ENCODE measurements at places on chromosomes 16 and 17.

GRCh38 chr16:3149630-3150345 lies 15.0 kb downstream of the ZNF213 start:
- peak; percentile 61 for DNase-seq

GRCh38 chr16:57759541-57760356 lies 24.2 kb downstream of the KATNB1 start:
- no peak for DNase-seq

DNA sequence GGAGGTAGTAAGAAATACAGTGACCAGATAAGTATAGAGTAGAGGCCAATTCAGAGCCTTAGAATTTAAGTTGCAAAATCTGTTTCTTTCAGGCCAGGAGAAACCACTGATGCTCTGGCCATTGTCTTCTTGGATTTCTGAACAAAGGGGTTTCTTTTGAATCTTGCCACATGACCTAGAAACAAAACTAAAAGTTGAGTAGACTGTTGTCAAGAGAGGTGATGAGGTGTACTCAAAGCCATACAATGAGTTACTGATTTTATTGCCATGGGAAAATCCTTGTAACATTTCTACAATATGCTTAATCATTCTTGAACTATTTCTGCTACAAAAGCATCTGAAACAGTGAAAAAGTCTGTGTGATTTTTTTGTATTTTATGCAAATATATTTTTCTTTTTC lies 881.3 kb downstream of the CDH11 start:
- peak; percentile 5 for DNase-seq

DNA sequence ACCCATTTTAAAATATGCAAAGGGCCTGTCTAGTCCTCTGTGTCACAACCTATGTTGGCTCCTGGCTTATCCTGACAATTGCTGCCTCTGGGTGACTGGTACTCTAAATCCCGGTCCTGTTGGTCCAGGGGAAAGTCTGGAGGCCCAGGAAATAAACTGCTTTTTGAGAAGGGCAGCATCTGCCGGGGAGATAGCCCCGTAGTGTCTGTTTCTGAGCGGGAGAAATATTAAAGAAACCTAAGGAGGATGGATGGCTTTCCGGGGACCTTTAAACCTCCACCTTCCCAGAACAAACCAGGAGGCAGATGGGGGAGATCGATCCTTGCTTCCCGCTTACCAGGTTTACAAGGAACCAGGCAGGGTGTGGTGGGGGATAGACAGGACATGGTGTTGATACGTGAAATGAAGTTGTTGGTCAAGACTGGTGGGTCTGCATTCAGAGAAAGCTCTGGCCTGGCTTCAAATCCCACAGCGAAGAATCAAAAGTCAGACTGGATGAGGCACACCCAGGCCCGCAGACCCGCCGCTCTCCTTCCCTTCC lies 3.8 kb downstream of the HOXB2 start:
- no peak for DNase-seq

DNA sequence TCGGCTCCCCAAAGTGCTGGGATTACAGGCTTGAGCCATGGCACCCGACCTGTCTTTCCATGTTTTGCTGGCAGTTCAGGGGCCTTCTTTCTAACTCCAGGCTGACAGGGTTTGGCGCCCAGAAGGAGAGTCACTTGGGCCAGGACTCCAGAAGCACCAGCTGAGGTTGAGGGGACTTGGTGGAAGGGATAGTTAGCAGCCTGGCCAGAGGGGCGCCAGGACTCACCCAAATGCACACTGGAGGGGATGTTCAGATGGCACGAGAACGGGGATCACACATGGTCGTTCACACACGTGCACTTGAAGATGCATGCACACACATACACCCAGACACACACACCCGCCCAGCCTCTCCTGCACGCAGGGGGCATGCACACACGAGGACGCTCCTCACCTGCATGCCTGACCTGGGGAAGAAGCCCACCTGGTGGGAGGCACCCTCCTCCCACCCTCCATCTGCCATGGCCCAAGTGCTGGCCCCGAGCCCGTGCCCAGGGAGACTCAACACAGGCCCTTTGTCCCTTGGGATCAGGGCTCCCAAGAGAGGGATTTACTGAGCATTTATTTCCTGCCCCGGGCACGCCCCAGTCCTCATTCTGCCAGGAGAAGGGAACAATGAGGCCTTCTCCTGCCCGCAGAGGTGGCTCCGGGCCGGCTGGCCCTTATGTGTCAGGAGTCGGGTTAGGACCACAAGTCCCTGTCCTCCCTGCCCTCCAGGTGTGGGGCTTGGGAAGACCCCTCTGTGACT lies 2.3 kb upstream of the PRSS21 start:
- DNase-seq, result no peak

GRCh38 chr17:53724726-53725125 lies 98.0 kb upstream of the KIF2B start:
- no peak for DNase-seq

- DNase-seq, result peak; percentile 69
These were observed 2.8 kb upstream of the XAF1 start for GRCh38 chr17:6753006-6753445.

DNA sequence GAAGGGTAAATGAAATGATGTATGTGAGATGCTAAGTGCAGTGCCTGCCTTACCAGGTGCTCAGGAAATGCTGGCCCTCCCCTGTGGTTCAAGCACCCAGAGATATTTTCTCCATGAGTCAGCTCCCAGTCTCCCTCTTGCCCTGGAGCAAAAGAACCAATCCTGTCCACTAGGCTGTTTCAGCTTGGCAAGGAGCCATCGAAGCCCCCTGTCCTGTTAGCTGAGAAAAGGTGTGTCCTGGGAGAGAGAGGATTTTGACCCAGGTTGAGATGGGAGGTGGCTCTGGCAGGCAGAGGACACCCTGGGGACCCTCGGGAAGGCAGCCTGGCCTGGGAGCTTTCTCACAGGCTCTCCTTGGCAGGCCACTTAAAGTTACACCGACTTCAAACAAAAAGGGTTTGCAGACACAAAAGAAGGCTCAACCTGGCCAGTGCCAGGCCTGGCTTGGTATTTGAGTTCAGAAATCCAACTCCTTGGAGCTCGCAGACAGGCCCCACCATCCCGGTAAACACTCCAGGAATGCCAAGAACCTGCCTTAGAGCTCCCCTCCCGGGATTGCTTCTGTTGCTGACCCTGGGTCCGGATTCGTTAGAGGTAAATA lies 29.6 kb downstream of the NTN1 start:
- DNase-seq, result peak; percentile 66

DNA sequence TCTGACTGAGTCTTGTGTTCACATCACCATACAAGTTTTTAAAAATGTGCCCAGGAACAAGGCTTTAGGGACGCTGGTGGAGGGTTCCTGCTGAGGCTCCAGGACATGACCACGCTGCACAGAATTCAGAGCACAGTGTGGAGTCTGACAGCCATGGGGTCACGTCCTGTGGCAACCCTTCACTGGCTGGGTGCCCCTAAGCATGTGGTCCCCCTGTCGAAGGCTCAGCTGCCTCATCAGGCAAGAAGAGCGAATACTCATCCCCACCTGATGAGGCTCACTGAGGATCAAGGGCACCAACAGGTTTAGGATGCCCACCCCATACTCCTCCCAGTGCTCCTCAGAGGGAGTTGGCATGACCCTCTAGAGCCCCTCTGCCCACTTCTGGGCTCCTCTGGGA lies 5.9 kb downstream of the PNMT start:
- DNase-seq, result no peak

- DNase-seq, result no peak
These were observed 40.5 kb upstream of the USP7 start for GRCh38 chr16:9004183-9004582.

GRCh38 chr17:63573634-63574033 lies 23.4 kb downstream of the DCAF7 start:
- DNase-seq, result no peak

Measured in fibroblast of lung (primary cell).